ENCODE measurements at places on chromosomes 4 and X. TPM values are rescaled to one million over a fixed set of nuclear protein-coding genes. Genes with fewer than 3 reads are reported as not detected.

The CAPN6 gene
- not detected for total RNA-seq

The UGT2B11 gene
- total RNA-seq: not detected

The RBBP7 gene
- 187 TPM for total RNA-seq

The FAM47B gene
- not detected for total RNA-seq

The PF4V1 gene
- not detected for total RNA-seq

The PGRMC2 gene
- total RNA-seq: 61.8 TPM

The SMIM10 gene
- 0.45 TPM for total RNA-seq

The VCX2 gene
- not detected for total RNA-seq

The PRKG2 gene
- total RNA-seq: 0.66 TPM

The CSAG1 gene
- total RNA-seq: not detected

The OPRPN gene
- not detected for total RNA-seq

The ASMT gene
- total RNA-seq: 8.9 TPM

The CT45A1 gene
- not detected for total RNA-seq

All from activated T-helper 17 cell treated with anti-CD3 and anti-CD28 coated beads, Interleukin-2, amount 50 U/mL, for 72 hours (primary cell).